Anterior cingulate cortex (tissue), 58 donors: ENCODE measurements at places on chromosomes 4 and X.

DNA sequence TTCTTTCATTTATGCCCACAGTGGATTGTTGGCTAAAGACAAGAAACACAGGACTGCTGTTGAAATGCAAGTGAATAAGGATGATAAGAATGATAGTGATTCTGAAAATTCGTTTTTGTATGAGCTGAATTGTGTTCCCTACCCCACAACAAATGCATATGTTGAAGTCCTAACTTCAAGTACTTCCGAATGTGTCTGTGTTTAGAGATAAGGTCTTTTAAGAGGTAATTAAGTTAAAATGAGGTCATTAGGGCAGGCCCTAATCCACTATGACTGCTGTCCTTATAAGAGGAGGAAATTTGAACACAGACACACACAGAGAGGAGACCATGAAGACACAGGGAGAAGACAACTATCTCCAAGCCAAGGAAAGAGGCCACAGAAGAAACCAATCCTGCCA, 126.6 kb upstream of the ACSL4 start:
- no peak for DNase-seq

DNA sequence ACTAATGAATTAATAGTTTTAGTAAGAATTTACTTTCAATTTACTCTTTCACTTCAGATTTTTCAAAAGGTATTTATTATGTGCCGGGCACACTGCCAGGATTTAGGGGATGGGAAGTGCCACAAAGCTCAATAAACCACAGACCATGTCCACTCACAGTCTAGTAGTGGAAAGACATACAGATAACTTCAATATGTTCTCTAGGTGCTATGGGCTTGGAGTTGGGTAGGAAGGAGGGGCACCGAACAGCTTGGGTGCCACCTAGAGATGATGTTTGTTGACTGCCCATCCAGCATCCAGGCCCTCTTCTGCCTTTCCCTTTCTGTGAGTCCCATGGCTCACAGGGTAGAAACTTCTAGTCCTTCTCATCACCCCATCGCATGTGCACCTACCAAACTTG, 17.8 kb downstream of the MFAP3L start:
- no peak for DNase-seq

DNA sequence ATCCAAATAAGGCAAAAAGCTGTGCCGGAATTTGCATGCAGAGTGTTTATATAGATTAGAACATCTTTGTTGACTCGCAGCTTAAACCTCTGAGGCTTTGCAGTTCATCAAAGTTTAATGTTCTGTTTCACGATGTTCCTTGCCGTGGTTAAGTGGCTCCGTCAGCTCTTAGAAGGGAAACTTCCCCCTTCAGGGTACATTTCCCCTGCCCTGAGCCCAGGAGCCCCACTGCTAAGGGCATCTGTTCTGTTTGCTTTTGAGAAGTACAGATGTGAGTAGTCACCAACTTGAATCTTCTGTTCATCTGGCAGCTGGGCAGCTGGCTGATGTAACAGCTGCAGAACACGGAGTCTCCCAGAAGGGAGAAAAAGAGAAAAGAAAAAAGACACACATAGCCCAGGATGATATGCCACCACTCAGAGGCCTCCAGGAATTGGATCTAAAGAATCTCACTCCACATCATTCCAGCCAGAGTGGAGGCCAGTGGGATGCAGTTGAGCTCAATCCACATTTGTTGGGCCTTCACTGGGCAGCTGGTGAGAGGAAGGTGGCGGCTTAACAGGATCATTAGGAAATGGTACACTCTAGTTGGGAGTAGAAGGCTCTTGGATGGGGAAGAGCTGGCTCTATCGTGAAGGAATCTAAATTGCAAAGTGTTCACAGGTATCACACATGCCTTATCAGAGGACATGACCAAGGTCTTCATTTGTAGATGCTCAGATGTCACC, 178.7 kb upstream of the RBPJ start:
- no peak for DNase-seq

DNA sequence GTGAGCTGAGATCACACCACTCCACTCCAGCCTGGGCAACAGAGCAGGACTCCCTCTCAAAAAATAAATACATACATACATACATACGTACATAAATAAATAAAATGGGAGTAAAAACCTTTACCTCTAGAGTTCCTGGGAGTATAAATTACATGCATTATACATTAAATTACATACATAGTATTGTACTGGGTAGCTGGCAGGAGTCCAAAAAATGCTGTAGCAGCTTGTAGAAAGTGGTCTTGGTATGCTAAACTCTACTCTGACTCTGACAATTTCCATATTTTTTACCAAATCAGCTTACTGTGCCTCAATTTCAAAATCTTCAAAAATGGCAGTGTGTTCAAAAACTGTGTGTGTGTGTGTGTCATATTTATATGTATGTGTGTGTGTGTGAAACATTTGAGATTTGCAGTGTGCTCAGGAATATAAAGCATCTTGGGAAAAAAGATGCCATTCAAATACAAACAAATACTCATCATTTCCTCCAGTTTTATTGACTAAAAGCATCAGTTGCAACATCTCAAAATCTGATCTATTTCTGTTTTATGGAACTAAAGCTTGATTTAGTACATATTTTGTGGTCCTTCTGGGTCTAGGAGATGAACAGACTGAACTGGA, 171.7 kb downstream of the SHROOM3 start:
- DNase-seq = no peak

GRCh38 chrX:71160475-71160874, 15.8 kb downstream of the NLGN3 start:
- DNase-seq = no peak

DNA sequence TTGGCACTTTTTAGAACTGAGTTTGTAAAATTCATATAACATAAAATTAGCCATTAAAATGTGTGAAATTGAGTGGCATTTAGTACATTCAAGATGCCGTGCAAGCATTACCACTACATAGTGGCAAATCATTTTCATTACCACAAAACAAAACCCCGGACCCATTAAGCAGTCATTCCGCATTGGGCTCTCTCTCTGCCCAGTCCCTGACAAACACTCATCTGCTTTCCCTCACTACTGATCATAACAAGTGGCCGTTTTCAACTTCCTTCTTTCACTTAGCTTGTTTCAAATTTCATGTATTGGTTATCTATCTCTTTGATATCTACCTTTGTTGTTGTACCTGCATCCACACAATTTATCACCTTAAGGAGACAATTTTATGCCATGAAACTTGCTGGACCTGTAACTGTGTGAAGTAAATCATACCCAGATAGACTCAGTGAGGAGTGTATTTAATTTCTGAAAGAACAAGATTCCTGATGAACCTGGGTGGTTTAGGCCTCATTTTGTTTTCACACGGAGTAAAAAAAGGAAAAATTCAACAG, 202.1 kb downstream of the OR13H1 start:
- DNase-seq = no peak

- DNase-seq = no peak
Measured at GRCh38 chr4:10741961-10742699, 57.6 kb upstream of the CLNK start.

DNA sequence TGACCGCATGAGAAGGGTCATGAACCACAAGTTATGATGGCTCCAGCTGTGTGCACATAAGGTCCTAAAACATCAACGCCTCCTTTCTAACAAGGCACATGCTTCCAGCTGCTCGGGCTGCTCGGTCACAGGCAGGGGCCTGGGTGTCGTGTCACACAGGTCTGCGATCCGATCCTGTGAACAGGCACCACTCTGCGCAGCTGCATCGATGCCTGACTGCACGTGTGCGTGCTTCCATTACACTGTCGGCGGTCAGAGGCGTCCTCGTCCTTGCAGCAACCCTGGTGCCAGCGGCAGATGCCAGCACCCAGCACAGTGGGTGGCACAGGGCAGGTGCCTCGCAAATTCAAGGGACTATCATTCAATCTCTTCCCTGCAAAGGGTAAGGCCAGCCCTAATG, 23.9 kb downstream of the ZFYVE28 start:
- DNase-seq = no peak

- DNase-seq = no peak
Measured at GRCh38 chrX:17187136-17187756, 187.8 kb upstream of the NHS start.

- no peak for DNase-seq
Measured at GRCh38 chrX:101460669-101461068, 24.6 kb upstream of the ARMCX4 start.

GRCh38 chr4:37693450-37694190, 7.4 kb upstream of the RELL1 start:
- no peak for DNase-seq
